HFFc6 (cell line): ENCODE measurements at places on chromosomes 4 and X.

DNA sequence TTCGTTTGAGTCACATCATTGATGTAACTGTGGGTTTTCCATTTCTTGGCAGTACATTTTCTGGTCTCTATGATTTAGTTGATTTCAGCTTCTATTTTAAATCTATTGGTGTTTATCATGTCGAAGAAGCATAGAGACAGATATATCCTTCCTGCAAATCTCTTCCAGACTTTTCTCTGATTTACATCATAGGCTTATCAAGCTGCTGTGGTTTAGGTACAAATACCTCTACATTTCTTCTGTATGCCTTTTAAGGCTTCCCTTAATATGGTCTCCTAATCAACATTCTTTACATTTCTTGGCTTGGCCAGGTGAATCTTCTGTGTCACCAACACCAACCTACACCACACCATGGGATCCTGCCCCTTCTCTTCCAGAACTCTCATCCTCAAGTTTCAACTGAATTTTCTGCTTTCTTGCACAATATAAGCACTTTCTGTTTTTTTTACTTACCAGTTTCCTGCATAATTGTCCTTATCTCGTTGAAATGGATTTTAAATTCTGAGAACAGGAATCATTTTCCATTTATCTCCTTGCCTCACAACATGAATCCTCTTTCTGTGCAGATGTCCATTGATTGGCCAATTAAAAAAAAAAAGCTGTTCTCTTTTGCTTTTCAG, 626.9 kb downstream of the ANKRD50 start:
- H3K4me3 ChIP-seq: no peak overlapping the region
- no peak overlapping the region for H3K27ac ChIP-seq
- H3K4me1 ChIP-seq: no peaks in the 10 kb centered on the region
- peaks cover 1% of the 10 kb centered on the region; the same call in 1 of the 2 replicates for H3K36me3 ChIP-seq
- H3K27me3 ChIP-seq: no peaks in the 10 kb centered on the region; the same call in 1 of the 2 replicates
- no peak for DNase-seq

- H3K36me3 ChIP-seq: peaks cover 26% of the 10 kb centered on the region
- peak overlapping the region; percentile 87 for H3K27ac ChIP-seq
- H3K4me3 ChIP-seq: peak overlapping the region; percentile 68
- H3K4me1 ChIP-seq: peaks cover 41% of the 10 kb centered on the region
- DNase-seq: peak; percentile 90
These were observed 193.0 kb downstream of the PDGFC start for GRCh38 chr4:156778606-156779005.

DNA sequence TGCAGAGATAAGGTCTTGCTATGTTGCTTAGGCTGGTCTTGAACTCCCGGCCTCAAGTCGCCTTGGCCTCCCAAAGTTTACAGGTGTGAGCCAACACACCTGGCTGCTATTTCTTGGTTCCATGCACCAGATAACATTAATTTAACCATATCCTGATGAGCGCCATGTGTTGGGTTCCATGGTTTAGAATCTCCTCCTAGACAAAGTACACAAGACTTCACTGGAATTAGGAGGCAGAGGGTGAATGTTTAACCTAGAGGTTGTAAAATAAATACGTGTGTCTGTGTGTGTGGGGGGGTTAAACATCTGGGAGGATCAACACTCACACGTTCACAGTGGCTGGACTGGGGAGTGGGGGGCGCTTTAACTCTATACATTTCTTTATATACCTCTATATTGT, 32.4 kb upstream of the SORCS2 start:
- no peak for DNase-seq
- peaks cover 7% of the 10 kb centered on the region for H3K4me1 ChIP-seq
- H3K27me3 ChIP-seq: peaks cover 40% of the 10 kb centered on the region
- no peak overlapping the region for H3K4me3 ChIP-seq
- H3K27ac ChIP-seq: no peak overlapping the region

GRCh38 chr4:164204434-164204833, 549.5 kb upstream of the SMIM31 start:
- no peak overlapping the region for H3K4me3 ChIP-seq
- no peaks in the 10 kb centered on the region for H3K36me3 ChIP-seq
- H3K27ac ChIP-seq: no peak overlapping the region
- no peaks in the 10 kb centered on the region for H3K4me1 ChIP-seq
- peaks cover 1% of the 10 kb centered on the region; the same call in 1 of the 2 replicates for H3K27me3 ChIP-seq
- no peak for DNase-seq

GRCh38 chrX:139826065-139827044, 106.5 kb downstream of the ATP11C start:
- peak overlapping the region; percentile 69 for H3K27ac ChIP-seq
- no peaks in the 10 kb centered on the region for H3K36me3 ChIP-seq
- peaks cover 65% of the 10 kb centered on the region for H3K4me1 ChIP-seq
- peak; percentile 70 for DNase-seq
- no peaks in the 10 kb centered on the region for H3K27me3 ChIP-seq
- H3K4me3 ChIP-seq: no peak overlapping the region; the same call in 1 of the 2 replicates

DNA sequence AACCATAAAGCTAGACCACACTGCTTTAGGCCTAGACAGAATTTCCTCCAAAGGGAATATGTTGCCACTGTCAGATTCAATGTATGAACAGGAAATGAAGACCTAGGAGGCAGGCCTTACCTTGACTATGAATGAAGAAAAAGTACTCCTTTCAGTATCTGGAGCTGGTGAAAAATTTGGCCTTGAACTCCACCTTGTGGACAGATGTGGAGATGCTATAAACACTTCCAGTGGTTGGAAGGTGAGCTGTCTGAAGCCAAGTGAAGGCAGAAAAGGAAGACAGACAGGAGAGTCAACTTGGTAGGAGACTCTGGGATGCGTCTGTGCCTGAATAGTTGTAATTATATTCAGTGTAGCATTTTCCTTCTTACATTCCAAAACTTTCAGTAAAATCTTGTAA, 17.2 kb downstream of the SPIN3 start:
- H3K36me3 ChIP-seq: no peaks in the 10 kb centered on the region
- H3K27ac ChIP-seq: no peak overlapping the region
- no peak overlapping the region for H3K4me3 ChIP-seq
- DNase-seq: peak; percentile 35
- no peaks in the 10 kb centered on the region for H3K27me3 ChIP-seq

- peaks cover 10% of the 10 kb centered on the region for H3K27me3 ChIP-seq
- H3K4me3 ChIP-seq: no peak overlapping the region
- H3K36me3 ChIP-seq: 0 out of 2 replicates have a peak, but pooled peaks cover 4% of the 10 kb centered on the region
- H3K27ac ChIP-seq: no peak overlapping the region
- peaks cover 37% of the 10 kb centered on the region for H3K4me1 ChIP-seq
- no peak for DNase-seq
These were observed 16.2 kb downstream of the CTAG1B start for GRCh38 chrX:154602766-154603437.

- no peak for DNase-seq
- H3K36me3 ChIP-seq: no peaks in the 10 kb centered on the region
- no peaks in the 10 kb centered on the region for H3K27me3 ChIP-seq
- H3K4me3 ChIP-seq: no peak overlapping the region
These were observed 495.4 kb downstream of the PACRGL start for GRCh38 chr4:21195682-21196081.

DNA sequence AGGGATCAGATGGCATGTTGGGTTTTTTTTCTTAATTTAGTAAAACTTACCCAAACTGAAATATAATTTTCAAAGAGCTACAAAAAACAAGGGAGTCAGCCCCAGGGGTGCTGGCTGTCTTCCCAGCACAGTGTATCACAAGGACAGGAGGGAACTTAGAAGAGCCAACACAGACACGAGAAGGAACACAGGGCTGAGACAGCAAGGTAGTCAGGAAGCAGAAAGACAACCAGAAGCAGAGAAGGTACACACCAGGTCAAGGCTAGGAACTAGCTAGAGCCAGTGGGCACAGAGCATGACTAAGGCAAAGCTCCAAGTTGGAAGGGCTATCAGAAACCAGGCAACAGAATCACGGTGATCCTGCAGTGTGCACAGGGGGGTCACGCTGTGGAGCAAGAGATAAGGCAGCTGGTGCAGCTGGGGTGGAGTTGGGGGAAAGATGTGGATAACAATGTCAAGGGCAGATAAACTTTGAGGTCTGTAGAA, 168.7 kb downstream of the NR3C2 start:
- no peak overlapping the region for H3K27ac ChIP-seq
- 0 out of 2 replicates have a peak, but pooled peaks cover 6% of the 10 kb centered on the region for H3K36me3 ChIP-seq
- H3K4me3 ChIP-seq: no peak overlapping the region
- H3K27me3 ChIP-seq: no peaks in the 10 kb centered on the region; the same call in 1 of the 2 replicates
- no peak for DNase-seq

DNA sequence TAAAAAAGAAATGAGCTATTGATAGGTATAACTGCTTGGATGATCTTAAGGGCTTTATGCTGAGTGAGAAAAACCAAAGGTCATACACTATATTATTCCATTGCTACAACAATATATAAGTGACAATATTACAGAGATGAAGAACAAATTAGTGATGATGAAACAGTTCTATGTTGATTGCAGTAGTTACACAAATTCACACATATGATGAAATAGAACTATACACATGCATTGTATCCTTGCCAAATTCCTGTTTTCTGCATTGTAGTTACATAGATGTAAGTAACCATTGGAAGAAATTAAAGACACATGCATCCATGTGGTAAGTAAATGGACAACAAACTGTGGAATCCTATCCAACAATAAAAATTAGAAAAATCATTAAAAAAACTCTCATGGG, 76.5 kb downstream of the CENPC start:
- peaks cover 8% of the 10 kb centered on the region; the same call in 1 of the 2 replicates for H3K36me3 ChIP-seq
- no peaks in the 10 kb centered on the region for H3K27me3 ChIP-seq
- DNase-seq: no peak
- peaks cover 8% of the 10 kb centered on the region; the same call in 1 of the 2 replicates for H3K4me1 ChIP-seq
- no peak overlapping the region for H3K4me3 ChIP-seq
- H3K27ac ChIP-seq: no peak overlapping the region

DNA sequence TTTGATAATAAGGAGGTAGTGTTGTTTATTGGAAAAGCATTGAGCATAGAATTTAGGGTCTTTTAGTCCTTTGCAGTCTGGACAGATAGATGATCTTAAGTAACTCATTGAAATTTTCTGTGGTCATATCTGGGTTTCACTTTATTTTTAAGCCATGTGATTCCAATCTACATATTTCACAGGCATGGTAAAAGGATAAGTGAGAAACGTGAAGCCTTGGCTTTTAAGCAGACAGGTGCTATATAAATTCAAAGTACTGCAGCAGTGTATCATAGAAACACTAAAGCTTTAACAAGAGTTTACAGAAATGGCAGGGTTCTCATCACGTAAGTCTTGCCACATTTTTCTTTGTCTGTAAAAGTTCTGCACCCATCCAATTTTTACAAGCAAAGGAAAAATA, 4.9 kb downstream of the PLS3 start:
- H3K4me3 ChIP-seq: no peak overlapping the region
- peaks cover 39% of the 10 kb centered on the region for H3K4me1 ChIP-seq
- peaks cover 12% of the 10 kb centered on the region; the same call in 1 of the 2 replicates for H3K36me3 ChIP-seq

GRCh38 chr4:127616898-127617297, 15.9 kb upstream of the INTU start:
- no peaks in the 10 kb centered on the region for H3K4me1 ChIP-seq
- H3K36me3 ChIP-seq: no peaks in the 10 kb centered on the region
- peaks cover 31% of the 10 kb centered on the region for H3K27me3 ChIP-seq
- H3K4me3 ChIP-seq: no peak overlapping the region
- no peak overlapping the region for H3K27ac ChIP-seq

- no peaks in the 10 kb centered on the region for H3K27me3 ChIP-seq
- H3K4me3 ChIP-seq: no peak overlapping the region
- peaks cover 7% of the 10 kb centered on the region; the same call in 1 of the 2 replicates for H3K36me3 ChIP-seq
- H3K27ac ChIP-seq: no peak overlapping the region
- peak; percentile 7 for DNase-seq
- H3K4me1 ChIP-seq: peaks cover 36% of the 10 kb centered on the region
These were observed 111.1 kb downstream of the RNF150 start for GRCh38 chr4:141022111-141022695.

GRCh38 chr4:180827232-180828009, 1415.8 kb upstream of the TENM3 start:
- H3K27me3 ChIP-seq: peaks cover 1% of the 10 kb centered on the region; the same call in 1 of the 2 replicates
- peak overlapping the region; percentile 85 for H3K27ac ChIP-seq
- H3K4me1 ChIP-seq: peaks cover 13% of the 10 kb centered on the region
- no peaks in the 10 kb centered on the region for H3K36me3 ChIP-seq

DNA sequence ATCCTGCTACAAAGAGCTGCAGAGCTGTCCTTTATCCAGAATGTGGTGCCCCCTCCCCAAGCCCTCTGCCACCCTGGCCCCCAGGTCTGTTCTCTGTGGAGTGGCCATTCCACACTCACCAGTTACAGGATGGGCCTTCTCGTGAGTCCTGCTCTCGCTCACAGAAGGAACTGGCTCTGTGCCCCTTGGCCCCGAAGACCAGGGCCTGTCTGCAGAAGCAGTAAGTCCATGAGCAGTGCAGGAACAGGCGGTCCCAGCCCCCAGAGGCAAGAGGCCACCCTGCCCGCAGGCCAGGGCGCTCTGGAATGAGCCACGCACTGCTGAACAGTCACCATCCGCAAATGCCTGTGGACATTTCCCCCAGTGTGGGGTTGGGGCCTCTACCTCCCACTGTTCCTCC, 92.2 kb downstream of the DCTD start:
- DNase-seq: no peak
- H3K27ac ChIP-seq: no peak overlapping the region

GRCh38 chr4:68904786-68905185, 46.8 kb downstream of the UGT2A3 start:
- H3K36me3 ChIP-seq: no peaks in the 10 kb centered on the region
- H3K27me3 ChIP-seq: no peaks in the 10 kb centered on the region
- no peak overlapping the region for H3K27ac ChIP-seq
- peaks cover 17% of the 10 kb centered on the region for H3K4me1 ChIP-seq

DNA sequence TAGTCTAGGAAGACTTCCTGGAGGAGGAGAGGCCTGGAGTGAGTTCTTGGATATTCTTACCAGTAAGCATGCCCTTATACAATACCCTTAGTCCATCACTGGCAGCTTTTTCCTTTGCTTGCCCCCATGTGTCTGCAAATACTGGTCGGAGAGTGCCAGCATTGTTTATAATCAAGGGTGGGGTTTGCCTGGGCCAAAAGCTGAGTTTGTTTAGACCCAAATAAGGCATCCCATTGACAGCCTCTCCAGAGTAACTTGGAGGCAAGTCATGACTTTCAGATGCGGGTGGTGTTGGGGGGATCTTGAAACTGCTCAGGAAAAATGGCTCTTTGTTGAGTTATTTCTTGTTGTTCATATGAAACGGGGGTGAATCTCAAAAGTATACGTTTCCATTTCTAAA, 258.4 kb upstream of the TAPT1 start:
- peaks cover 8% of the 10 kb centered on the region for H3K27me3 ChIP-seq
- DNase-seq: no peak
- no peak overlapping the region for H3K4me3 ChIP-seq
- H3K27ac ChIP-seq: no peak overlapping the region
- H3K4me1 ChIP-seq: no peaks in the 10 kb centered on the region
- peaks cover 4% of the 10 kb centered on the region; the same call in 1 of the 2 replicates for H3K36me3 ChIP-seq
